Right atrium auricular region (tissue), 2 donors: ENCODE measurements at places on chromosomes 11 and 22. TPM values are rescaled to one million over a fixed set of nuclear protein-coding genes. Genes with fewer than 3 reads are reported as not detected.

CABP4 gene
- total RNA-seq: 1.3 TPM

HEPN1 gene
- not detected for total RNA-seq

DNA sequence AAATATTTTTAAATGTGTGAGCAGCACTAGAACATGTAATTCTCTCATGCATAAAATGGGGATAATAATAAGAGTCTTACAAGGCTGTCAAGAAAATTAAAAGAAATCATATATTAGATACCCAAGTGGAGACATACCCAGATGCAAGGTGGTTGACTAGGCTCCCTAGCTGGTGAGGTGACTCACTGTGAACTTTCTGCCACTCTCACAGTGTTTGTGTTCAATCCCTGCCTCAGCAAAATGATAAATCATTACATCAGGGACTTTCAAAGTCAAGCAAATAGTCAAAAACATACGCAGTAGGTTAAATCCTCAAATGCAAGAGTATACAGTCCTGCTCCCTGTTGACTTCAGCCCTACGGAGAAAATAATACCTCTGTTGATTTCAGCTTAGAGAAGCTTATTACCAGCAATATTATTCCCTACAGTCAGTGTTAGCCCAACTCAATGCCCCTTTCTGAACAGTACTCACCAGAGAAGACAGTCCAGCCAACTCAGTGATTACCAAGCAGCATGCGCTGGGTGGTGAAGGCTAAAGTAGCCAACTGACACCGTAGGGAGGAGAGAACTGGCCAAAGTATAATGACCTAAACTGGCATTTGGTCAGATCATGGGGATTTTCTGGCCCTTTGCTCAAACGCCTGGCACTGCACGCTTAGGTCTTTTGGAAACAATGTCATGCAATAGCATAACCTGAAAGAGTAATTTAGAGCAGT lies 73.1 kb upstream of the BARX2 start:
- no peaks in the 10 kb centered on the region for H3K4me1 ChIP-seq
- no peaks in the 10 kb centered on the region for H3K27me3 ChIP-seq
- H3K36me3 ChIP-seq: no peaks in the 10 kb centered on the region

DNA sequence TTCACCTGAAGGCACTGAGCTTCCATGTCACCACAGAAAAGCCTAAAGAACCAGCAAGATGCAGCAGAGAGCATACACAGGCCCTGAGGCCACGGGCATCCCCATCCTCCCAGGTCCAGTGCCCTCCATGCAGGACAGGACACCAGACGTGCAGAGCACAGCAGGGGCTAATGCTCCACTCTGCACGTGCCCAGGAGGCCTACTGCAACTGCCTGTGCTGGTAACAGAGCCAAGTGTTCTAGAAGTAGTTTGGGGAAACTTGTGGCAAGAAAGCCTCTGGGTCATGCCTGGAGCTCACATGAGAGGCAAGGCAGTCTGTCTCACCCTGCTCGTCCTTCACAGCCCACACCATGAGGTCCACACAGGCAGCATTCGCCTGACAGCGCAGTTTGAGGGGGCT lies 30.7 kb downstream of the SERPIND1 start:
- H3K4me1 ChIP-seq: no peaks in the 10 kb centered on the region
- peaks cover 93% of the 10 kb centered on the region for H3K36me3 ChIP-seq
- H3K27ac ChIP-seq: no peak overlapping the region
- H3K27me3 ChIP-seq: no peaks in the 10 kb centered on the region
- no peak for DNase-seq
